ENCODE measurements at places on chromosomes 4 and X.
A peak's percentile ranks its signal among the peaks of the same experiment; 100 is the strongest.

DNA sequence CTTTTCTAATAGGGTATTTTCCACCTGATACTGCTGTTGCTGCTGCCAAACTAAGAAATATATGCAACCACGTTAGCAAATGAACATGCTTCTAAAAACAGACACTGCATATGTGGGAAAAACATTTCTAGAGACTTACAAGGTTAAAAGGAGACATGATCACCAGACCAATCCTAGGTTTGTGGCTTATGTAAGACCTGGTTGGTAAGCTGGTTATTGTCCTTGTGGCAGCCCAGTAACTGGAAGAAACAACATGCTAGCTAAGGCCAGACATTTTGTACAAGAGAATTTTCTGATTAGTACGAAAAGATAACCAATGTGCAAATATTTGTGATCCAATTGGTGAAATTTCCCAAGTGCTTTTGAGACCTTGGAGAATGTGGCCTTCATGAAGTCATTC is 112.0 kb downstream of the AFF2 start:
- no peak for DNase-seq

- no peak for DNase-seq
Measured at GRCh38 chr4:139202991-139203390, 26.0 kb upstream of the ELF2 start.

GRCh38 chr4:109079731-109080130 is 222.7 kb downstream of the COL25A1 start:
- no peak for DNase-seq

DNA sequence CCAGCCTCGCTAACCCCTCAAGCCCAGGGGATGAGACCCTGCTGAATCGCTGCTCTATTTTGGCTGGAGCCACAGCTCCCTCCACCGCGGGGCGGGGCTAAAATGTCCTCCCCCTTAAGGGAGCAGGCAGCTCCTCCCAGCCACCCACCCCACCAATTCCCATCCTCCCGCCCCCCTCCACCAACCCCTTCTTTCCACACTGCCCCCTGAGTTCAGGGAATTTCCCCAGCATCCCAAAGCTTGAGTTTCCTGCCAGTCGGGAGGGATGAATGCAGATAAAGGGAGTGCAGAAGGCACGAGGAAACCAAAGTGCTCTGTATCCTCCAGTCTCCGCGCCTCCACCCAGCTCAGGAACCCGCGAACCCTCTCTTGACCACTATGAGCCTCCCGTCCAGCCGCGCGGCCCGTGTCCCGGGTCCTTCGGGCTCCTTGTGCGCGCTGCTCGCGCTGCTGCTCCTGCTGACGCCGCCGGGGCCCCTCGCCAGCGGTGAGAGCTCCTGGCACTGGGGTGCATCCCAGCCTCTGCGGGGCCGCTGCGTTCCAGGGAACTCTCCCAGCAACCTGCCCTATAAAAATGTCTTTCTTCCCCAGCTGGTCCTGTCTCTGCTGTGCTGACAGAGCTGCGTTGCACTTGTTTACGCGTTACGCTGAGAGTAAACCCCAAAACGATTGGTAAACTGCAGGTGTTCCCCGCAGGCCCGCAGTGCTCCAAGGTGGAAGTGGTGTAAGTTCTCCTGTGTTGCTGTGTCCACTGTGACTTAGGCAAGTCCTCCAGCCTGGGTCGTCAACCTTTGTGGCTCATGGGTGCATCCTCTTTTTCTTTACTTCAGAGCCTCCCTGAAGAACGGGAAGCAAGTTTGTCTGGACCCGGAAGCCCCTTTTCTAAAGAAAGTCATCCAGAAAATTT is at the start of gene CXCL6:
Gene CXCL6 (plus strand): TSS at position 306 of the 907 bp plus-strand sequence. CDS start 73 bp downstream, at position 379.
- peak; percentile 65 for DNase-seq

- no peak for DNase-seq
Measured at GRCh38 chrX:37302569-37302968, 46.6 kb upstream of the PRRG1 start.

- DNase-seq = no peak
Measured at GRCh38 chr4:154015578-154015977, 226.7 kb upstream of the SFRP2 start.

DNA sequence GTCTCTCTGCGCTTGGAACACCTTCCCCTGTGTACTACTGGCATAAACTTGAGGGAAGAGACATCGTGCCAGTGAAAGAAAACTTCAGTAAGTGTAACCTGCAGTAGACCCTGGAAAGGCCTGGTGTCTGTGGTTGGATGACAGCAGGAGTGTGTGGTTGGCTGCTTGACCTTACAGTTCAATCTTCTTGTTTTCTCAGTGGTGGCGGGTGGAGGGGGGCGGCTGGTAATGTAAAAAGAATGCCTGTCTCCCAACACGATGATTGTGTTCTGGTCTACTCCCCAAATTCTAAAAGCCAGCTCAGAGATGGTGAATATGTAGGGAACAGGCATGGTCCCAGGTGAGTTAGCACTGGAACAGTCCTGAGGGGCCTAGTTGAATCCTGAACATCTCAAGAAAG is 18.6 kb downstream of the PSMD10 start:
- DNase-seq = no peak

GRCh38 chrX:81261576-81261975 is 59.7 kb downstream of the SH3BGRL start:
- DNase-seq = no peak

DNA sequence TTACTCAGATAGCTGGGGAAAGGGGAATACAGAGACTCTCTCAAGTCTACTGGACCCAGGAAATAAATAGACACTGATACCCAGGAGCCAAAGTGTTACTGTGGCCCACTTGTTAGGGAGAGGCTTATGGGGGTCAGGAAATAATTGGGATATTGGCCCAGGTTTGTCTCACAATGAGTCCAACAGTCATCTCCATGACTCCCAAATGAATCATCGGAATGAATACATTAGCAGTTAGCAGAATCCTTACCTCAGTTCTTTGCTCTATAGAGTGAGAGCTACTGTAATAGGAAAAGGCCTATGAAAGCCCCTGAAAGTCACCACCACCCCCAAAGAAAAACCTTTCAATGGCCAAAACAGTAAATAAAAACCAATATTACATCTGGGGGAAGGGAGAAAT is 42.4 kb upstream of the ARHGEF6 start:
- no peak for DNase-seq

GRCh38 chrX:11244636-11245035 is 48.6 kb upstream of the AMELX start:
- no peak for DNase-seq

- no peak for DNase-seq
Measured at GRCh38 chr4:161767116-161767515, 396.7 kb downstream of the FSTL5 start.

- DNase-seq = no peak
Measured at GRCh38 chrX:40434947-40435346, 145.8 kb upstream of the ATP6AP2 start.

- no peak for DNase-seq
Measured at GRCh38 chr4:177448850-177449249, 6.6 kb upstream of the AGA start.

DNA sequence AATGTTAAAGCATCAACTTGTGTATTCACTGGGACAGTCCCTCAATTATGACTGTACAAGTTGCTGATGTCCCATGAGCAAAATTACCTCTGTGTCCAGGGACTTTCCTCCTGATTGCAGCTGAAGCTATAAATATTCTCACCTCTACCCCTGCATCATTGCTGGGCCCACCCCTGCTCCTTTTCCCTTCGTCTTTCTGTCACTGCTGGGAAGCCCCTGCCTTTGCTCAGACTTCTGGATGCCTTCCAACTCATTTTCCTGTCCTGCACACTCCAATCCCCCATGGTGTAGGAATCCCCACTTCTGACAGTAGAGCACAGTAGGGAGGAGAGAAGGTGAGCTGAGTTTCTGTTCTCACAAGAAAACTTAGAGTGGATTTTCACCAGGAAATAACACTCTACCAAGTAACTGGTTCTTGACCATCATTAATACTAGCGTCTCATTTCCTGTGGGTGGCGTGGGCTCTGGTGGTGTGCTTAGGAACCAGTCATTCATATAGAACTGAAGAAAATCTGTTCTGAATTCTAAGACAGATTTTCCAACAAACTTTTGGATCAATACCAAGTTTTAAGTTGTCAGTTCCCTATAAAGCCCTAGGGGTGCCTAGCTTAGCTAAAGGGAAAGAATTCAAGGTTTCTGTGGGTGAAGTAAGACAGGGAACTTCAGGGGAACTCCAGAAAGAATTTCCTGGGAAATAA is 136.2 kb upstream of the MED14 start:
- no peak for DNase-seq

GRCh38 chr4:94364527-94364926 is 21.9 kb upstream of the HPGDS start:
- DNase-seq = no peak

GRCh38 chr4:4334798-4335520 is 44.9 kb downstream of the ZBTB49 start:
- DNase-seq = no peak

- DNase-seq = no peak
Measured at GRCh38 chr4:81754169-81754568, 282.5 kb upstream of the RASGEF1B start.

Measured in suprapubic skin (tissue), 4 donors.